ENCODE measurements at places on chromosomes 1 and 21.

DNA sequence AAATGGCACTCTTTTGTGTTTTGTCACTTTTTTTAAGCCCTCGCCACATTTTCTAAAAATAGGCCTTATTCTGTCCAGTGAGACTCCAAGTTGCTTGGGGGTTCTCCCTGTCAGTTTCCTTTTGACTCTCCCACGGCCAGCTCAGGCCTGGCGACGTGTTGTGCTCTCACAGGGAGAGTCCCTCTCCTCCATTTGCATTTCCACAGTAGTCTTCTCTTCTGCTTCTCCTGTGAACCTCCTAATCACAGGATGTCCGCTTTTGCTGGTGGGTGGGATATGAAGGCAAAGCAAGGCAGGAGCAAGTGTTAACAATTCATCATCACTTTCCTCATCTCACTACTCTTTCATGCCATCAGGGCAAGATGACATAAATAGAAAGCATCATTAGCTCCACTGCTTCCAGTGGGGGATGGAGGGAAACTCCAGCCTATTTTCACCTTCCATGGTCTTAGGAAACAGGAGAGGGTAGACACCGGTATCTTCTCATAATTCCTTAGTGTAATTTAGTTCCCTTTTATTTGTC lies 99.8 kb downstream of the INTS7 start:
- no peak for DNase-seq

- DNase-seq = no peak
Observed at GRCh38 chr21:42683371-42684108, 30.1 kb downstream of the PDE9A start.

GRCh38 chr1:205965036-205965884 lies 22.0 kb upstream of the SLC26A9 start:
- no peak for DNase-seq

GRCh38 chr1:26060832-26061574 lies 6.4 kb downstream of the TRIM63 start:
- no peak for DNase-seq

GRCh38 chr1:50333595-50333974 lies 89.7 kb downstream of the DMRTA2 start:
- peak; percentile 40 for DNase-seq

GRCh38 chr1:217462159-217462558 lies 168.7 kb downstream of the GPATCH2 start:
- no peak for DNase-seq

GRCh38 chr1:198119906-198120305 lies 36.9 kb upstream of the NEK7 start:
- no peak for DNase-seq

DNA sequence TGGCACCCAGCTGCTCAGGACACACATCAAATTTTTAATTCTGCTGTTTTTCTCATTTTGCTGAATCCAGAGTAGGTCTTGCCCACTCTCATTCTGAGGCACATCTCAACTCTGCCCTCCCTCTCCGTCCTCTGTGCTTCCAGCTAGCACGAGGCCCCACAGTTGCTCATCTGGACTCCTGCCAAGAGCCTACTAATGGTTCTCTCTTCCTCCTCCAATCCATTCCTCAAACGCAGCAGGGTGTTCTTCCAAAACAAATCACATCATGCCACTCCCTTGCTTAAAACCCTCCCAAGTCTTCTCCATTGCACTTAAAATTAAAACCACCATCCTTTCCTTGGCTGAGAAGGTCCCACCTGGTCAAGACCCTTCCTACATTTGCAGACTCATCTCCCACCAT lies 49.8 kb upstream of the SCAF4 start:
- DNase-seq = no peak

- peak; percentile 48 for DNase-seq
Observed at GRCh38 chr1:211625040-211625439, 46.1 kb upstream of the SLC30A1 start.

DNA sequence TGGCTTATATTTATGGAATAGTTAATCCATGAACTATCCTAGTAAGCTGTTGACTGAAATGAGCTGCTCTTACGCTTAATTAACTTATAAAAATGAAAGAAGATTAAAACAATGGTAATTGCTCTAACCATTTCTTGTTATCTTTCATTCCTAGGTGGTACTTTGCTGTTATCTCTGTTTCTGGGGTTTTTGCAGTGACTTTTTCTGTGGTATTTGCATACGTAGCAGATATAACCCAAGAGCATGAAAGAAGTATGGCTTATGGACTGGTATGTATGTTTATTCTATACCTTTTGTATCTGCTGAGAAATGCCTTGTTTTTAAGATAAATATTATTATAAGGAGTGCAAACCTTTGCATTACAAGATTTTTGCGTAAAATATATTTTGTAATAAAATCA lies 71.0 kb downstream of the SASS6 start:
- DNase-seq = no peak

DNA sequence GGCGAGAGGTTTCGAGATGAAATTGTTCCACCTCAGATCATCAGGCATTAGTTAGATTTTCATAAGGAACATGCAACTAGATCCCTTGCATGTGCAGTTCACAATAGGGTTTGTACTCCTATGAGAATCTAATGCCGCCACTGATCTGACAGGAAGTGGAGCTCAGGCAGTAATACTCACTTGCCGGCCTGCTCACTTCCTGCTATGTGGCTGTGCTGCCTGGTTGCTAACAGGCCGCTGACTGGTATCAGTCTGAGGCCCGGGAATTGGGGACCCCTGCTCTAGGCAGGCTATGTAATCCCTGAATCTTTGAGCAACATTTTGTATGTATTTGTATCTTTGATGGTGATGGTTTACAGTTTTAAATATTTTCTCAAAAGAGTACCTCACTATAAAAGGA lies 32.5 kb downstream of the XKR8 start:
- DNase-seq = no peak

GRCh38 chr1:93437976-93438605 lies 9.8 kb upstream of the FNBP1L start:
- peak; percentile 63 for DNase-seq

GRCh38 chr1:30359539-30360220 lies 363.7 kb downstream of the MATN1 start:
- DNase-seq = no peak

DNA sequence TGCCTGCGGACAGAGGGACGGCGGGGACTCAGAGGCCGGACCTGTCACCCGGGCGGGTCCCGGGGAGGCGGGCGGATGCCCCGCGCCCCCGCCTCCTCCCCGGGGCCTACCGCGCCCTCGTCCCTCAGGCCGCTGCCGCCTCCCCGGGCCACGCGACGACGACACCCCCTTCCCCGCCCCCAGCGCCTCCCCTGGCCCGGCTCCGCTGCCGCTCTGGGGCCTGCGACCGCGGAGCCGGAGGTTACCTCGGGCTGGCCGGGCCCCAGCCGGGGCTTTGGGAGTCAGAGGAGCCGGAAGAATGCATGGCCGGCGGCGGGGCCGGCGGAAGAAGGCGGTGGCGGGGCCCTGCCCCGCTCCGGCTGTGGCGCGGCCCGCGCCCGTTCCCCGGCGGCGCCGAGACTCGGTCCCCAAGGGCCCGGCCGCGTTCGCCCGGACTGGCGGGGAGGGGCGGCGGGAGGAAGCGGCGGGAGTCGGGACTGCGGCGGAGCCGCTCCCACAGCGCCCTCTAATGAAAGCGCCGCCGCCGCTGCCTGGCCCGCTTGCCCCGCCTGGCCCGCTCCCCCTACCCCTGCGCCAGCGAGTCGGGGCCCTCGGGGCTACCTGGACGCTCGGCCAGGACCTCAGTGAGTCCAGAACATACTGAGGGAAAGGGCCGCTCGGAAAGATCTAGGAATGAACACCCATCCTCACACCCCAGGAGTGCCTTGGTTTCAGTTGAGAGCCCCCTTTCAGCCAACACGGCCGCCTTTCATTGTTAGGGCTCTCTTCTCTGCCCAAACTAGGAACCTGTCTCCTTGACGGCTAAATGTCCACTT lies at the start of gene LPGAT1:
Gene LPGAT1, minus strand, starts transcription at position 436 of the 815 bp plus-strand sequence. CDS start 1,467 bp downstream, outside the sequence.
- peak; percentile 93 for DNase-seq

DNA sequence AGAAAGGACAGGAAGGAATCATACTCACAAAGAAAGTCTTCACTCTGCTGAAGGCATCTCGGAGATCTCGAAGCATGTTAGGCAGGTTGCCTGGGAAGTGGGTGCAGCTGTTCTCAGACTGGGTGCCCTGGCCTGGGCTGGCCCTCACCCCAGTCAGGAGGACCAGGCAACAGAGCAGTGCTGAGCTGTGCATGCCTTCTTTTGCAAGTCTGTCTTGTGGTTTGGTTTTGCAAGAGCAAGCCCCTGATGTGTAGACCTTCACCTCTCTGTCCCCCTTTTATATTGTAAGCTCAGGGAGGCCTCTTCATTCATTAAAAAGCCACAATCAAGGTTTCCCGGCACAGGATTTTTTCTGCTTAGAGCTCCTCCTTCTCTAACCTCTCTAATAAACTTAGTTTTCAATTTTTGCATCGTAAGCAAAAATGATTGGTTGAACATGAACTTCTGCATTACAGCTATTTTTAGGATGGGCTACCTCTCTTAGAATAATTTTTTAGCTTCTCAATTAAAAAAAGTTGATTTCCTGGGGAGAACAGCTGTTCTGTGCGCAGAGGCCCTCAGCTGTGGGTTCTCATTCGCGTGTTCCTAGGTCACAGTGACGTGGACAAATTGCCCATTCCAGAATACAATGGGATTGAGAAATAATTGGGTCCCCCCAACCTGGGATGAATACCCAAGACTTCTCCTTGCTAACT lies at the start of gene IL10:
Gene IL10, minus strand, starts transcription at position 252 of the 695 bp plus-strand sequence. Its CDS starts 59 bp downstream, at position 193.
- DNase-seq = no peak

DNA sequence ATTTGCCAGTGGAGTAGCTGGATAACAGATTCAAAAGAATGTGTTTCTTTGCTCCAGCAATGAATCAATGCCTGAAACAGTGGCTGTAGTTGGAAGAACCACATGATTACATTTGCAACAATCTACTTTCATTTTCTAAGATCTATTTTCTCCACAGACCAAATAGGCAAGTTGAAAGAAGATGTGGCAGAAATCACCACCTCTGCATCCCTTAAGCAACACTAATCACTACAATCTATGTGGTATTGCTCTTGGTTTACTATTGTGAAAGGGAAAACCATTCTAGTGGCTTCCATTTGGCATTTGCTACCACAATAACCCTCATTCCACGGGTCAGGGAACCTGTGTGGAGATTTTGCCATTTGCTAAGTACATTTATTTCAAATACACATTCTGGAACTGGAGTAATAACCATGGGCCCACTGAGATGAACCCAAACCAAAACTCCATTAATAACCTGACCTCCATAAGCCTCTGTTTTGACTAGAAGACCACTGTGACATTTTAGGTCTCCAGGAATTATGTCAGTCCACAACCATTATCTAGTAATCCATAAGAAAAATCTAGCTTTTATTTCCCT lies 66.3 kb downstream of the C1orf185 start:
- no peak for DNase-seq

GRCh38 chr21:44564886-44565598 lies 6.4 kb upstream of the KRTAP10-3 start:
- DNase-seq = no peak

GRCh38 chr1:183730107-183730724 lies 74.7 kb upstream of the RGL1 start:
- no peak for DNase-seq

GRCh38 chr1:101407505-101408211 lies 170.8 kb downstream of the S1PR1 start:
- DNase-seq = peak; percentile 13

DNA sequence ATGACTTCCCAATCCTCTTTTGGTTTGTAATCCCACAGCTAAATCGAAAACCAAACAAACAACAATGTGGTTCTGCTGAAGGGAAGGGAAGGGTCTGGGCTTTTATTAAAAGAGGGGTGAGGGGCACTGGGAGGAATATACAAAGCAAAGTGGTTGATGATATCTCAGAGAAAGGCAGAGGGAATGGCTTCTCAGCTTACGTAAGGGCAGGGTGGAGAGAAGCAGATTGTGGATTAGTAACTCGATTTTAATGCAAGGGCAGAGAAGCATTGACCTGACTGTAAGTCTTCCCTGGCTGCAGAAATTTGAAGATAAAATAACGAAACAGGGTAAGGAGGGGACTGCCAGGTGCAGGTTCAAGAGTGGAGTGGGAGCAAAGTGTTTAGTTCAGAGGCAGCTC lies 438.2 kb upstream of the LRRC7 start:
- DNase-seq = no peak

GRCh38 chr1:205329719-205330118 lies 8.2 kb upstream of the NUAK2 start:
- no peak for DNase-seq

GRCh38 chr1:9626201-9626608 lies 25.3 kb upstream of the PIK3CD start:
- peak; percentile 23 for DNase-seq

GRCh38 chr1:242634732-242635131 lies 110.2 kb upstream of the PLD5 start:
- no peak for DNase-seq

DNA sequence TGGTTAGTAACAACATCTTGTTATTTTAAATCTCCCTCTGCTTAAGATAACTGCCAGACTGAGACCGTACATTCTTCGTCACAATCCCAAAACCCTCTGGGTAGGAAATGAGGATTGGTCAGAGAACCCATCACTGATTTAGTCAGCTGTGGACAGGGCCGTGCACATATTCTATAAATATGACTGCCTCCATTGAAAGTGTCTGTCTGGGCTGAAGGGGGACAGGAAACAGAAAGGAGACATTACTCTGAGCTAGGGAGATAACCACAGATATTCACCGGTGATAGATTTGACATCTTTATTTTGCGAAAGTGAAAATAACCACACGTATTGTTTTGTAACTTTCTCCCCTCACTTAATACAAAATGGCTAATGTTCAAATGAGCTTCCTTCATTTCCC lies 36.9 kb upstream of the ST6GALNAC5 start:
- no peak for DNase-seq

DNA sequence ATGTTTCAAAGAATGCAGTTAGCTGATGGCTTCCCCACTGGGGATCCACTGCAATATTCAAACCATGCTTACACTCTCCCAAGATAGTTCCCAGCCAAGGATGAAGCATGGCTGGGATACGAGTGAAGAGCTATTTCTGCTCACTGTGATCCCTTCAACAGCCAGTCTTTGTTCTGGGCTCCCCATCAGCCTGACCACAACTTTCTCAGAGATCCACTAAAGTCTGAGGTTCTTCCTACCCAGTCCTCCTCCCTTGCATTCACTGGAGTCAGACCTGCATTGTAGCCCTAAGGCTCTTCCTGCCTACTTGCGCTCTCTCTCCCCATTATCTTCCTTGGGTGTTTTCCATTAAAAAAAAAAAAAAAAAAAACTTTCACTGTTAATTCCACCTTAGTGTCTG lies 101.4 kb downstream of the TTLL7 start:
- no peak for DNase-seq
